BJ (cell line): ENCODE measurements at places on chromosomes 16 and 17.

- DNase-seq: no peak
Measured at GRCh38 chr17:57486882-57487301, 230.6 kb downstream of the MSI2 start.

DNA sequence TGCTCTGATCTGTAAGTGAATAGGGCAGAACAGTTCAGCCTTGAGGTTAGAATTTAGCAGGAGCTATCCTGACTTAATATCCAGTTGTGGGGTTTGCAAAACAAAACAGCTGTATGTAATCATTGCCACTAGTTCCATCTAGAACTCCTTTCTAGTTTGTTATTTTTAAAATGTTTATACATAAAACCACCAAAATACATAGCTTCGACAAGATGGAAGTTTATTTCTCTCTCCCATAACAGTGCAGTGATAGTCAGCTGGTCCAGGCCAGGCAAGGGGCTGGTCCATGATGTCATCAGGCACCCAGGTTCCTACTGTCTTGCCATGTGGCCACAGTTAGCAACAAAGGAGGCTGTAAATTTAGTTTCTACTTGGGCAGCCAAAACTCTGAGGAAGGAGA, 10.5 kb upstream of the PLK1 start:
- no peak for DNase-seq

GRCh38 chr17:21686165-21687015, 5.9 kb upstream of the KCNJ18 start:
- no peak for DNase-seq

DNA sequence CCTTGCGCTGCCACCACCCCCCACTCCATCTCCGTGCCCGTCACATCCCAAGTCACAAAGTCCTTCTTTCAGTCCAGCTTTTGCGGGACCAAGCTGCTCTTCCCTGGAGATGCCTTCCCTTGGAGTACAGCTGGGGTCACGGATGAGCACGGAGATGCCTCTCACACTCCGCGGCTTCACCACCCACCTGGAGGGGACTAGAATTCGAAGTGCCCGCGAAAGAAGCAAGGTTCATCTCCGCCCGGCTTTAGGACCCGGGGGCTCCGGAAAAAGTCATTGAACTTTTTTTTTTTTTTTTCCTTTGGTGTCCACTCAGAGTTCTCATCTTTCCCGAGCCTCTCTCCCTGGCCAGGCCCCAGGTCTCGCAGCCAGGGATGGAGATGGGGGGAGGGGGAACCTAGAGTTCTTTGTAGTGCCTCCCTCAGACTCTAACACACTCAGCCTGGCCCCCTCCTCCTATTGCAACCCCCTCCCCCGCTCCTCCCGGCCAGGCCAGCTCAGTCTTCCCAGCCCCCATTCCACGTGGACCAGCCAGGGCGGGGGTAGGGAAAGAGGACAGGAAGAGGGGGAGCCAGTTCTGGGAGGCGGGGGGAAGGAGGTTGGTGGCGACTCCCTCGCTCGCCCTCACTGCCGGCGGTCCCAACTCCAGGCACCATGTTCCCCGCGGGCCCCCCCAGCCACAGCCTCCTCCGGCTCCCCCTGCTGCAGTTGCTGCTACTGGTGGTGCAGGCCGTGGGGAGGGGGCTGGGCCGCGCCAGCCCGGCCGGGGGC, at the start of gene FKBP10:
TSS of gene FKBP10 (plus strand) at position 624 of the 771 bp plus-strand sequence. CDS start at position 655, 31 bp downstream.
- DNase-seq: no peak

DNA sequence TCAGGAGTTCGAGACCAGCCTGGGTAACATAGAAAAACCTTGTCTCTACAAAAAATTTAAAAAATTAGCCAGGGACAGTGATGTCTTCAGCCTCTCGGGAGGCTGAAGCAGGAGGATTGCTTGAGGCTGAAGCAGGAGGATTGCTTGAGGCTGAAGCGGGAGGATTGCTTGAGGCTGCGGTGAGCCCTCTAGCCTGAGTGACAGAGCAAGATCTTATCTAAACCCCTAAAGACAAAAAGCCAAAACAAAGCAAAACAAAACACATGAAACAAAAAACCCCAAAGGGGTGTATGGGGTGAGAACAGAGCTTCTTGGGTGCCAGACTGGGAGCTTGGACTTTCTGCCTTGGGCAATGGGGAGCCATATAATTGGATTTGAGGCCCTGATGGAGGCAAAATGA, 2.6 kb downstream of the SPNS3 start:
- no peak for DNase-seq

DNA sequence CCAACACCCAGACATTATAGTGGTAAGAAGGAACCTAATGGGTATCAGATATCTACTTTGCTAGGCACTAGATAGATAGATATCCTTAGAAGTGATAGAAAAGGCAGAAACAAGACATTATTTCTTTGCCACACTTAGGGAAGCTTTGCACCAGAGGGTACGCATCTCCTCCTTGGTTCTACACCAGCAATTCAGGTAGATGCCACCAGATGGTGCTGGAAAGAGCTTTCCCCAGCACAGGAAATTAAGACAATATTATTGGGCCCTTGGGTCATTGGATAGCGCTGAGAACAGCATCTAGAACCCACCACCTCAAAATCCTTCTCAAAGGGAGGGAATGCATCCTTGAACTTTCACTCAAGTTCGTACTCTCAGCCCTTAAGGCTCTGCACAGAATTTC, 173.8 kb upstream of the CCL2 start:
- no peak for DNase-seq

DNA sequence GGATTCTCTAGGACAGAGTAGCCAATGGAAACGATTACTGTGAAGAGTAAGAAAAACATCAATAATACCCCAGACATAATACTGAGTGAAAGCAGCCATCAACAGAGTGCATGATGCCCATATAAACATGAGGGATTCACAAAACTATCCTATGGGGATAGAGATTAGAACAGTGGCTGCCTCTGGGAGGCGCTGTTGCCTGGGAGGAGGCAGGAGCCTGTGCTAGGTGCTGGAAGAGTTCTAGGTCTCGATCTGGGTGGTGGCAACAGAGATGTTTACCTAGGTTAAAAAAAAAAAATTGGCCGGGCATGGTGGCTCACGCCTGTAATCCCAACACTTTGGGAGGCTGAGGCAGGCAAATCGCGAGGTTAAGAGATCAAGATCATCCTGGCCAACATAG, 7.9 kb downstream of the FA2H start:
- DNase-seq: no peak

DNA sequence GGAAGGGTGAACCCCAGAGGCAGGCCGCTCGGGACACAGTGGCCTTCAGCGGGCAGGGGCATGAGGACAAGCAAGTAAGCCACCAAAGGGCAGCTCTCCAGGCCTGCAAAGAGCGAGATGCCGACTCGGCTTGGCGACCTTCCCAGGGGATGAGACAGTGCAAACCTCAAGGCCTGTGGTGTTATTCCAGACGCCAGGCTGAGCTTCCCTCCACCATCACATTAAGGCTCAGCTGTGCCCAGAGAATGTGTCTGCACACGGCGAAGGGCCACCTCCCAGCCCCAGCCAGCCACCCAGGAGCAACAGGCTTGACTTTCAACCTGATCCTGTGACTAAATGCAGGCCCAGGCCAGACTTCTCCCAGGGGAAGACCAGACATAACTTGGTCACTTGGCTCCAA, 251.4 kb downstream of the SOX9 start:
- no peak for DNase-seq

DNA sequence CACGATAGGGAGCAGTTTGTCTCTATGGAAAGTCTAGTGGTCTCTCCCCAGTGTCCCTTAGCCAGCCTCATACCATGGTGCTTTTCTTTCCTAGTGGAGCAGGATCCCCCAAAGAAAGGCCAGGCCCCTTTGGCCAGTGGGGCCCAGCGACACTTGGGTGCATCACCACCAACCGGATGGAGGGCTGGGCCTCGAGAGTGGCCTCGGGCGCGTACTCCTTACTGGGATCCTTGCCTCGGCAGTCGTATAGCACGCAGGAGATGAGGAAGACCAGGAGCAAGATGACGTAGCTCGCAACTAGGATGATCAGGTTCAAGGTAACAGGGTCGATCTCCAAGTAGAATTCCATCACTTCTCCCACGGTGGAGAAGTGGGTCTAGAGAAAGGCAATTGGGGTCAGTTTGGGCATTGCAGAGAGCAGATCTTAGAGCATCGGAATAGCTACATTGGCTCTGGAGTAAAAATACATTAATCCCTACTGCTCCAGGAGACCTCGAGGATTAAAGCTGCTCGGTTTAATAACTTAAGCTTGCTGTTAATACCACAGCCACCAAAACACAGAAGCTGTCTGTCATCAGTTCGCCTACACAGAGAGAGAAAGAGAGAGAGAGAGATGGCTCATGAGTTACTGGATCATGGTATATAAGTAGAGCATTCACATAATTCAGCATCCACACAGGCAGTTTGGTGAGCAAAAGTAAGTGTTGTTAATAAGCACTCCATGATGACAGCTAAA, at the start of gene SMIM36:
TSS of gene SMIM36 (minus strand) at position 467 of the 736 bp plus-strand sequence.
- DNase-seq: no peak

DNA sequence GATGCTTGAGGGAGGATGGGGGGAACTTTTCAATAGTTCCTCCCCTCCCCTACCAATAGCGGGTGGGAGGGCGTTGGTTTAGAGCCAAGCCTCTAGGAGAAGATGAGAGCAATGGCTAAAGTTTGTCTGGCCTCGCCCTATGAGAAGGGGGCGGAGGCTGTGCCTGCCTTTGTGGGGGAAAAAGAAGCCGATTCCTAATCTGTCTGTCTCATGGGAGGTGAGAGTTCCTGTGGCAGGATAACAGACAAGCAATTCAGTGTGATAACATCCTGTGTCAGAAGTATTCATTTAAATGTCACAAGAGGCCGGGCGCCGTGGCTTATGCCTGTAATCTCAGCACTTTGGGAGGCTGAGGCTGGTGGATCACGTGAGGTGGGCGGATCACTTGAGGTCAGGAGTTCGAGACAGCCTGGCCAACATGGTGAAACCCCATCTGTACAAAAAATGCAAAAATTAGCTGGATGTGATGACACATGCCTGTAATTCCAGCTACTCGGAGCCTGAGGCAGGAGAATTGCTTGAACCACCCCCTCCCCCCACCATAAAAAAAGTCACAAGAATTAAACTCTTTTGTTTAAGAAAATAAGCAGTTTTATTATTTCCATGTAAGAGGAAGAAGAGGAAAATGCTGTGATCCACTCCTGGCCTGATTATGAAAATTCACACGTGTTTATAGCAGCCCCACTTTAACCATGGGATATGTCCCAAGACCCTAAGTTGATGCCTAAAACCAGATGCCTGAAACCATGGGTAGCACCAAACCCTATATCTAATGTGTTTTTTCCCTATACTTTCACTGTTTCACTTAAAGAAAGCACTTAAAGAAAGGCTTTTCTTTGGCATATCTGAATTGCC, 1.7 kb downstream of the SLFN5 start:
- DNase-seq: peak; percentile 68

DNA sequence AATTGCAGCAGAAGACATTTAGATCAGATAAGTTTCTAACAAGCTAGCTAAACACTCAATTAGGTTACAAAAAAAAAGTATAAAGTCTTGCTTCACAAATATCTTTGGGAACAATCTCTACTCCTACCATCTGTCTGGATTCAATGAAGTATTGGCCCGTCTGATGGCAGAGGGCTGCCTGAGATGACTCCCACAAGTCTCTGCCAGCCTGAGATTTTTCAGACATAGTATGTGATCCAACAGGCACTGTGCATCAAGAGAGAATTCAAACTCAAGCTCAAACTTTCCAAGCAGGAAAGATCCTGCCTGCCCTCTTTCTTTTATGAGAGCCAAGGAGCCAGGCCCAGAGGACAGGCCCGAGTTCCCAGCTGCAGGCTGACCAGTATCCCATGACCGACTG, 22.6 kb downstream of the SLC39A11 start:
- no peak for DNase-seq

GRCh38 chr16:12462426-12463280, 341.0 kb downstream of the CPPED1 start:
- DNase-seq: no peak

DNA sequence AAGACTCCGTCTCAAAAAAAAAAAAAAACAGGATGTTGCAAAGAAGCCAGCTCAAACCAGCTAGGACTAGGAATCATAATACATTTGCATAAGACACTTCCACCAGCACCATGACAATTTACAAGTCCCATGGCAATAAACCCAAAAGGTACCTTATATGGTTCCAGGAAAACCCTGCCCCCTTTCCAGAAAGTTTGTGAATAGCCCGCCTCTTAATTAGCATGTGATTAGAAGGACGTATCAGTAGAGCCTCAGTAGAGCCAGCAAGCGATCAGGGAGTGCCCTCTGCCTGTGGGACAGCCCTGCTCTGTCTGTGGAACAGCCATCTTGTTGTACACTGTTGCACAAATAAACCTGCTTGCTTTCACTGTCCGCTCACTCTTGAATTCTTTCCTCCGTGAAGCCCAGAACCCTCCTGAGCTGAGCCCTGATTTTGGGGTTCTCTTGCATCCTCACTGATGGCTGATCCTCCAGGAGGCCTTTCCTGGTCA, 14.0 kb downstream of the NUPR1 start:
- no peak for DNase-seq

DNA sequence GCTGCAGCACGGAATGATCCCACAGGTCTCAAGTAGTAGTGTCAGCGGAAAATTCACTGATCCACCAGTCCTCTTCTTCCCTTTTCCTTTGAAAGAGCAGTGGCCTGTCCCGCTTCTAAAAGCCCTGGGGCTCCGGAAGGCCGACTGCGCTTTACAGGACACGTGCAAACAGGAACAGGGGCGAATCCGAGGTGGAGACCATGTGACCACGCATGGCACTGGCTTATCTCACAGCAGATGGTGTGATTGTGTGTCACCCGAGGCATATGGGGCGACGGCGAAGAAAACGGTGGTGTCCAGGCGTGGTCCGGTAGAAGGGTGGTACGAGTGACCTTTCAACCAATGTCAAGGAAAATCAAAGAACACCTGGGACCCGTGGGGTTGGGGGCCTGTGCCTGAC, 12.0 kb upstream of the KCNJ18 start:
- DNase-seq: no peak

DNA sequence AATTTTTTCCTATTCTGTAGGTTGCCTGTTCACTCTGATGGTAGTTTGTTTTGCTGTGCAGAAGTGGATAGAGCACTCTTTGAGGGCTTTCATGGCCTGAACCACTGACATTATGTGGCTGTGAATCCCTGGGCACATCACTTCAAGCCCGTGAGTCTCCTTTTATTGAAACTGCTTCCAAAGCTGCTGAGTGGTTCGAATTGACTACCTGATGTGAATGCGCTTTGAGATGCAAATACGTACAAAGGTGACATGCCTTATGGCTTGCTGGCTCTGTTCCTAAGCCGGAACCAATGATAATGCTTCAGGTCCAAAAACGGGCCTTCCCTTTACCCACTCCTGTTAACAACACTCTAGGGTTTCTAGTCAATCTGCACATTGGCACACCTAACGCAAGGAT, 34.3 kb downstream of the ASPA start:
- DNase-seq: no peak

DNA sequence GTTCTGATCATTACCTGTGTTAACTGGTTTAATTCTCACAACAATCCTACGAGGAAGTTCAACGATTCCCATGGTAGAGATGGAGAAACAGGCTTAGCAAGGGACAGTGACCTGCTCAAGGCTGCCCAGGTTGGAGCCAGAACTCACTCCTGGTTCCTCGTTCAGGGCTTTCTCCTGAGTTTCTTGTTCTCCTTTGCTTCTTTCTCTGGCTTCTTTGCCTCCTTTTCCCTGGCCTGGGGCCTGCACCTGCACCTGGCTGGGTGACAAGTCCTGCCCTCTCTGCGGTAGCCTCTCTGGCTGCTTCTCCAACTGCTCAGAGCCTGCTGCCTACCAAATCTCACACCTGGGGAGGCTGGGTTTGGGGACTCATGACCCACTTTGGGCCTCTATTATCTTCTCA, 2.8 kb downstream of the CCL22 start:
- DNase-seq: no peak
